ENCODE measurements at places on chromosomes 3 and 15.
A peak's percentile ranks its signal among the peaks of the same experiment; 100 is the strongest.

- DNase-seq = peak; percentile 19
Observed at GRCh38 chr3:152508705-152509104, 240.0 kb downstream of the MBNL1 start.

DNA sequence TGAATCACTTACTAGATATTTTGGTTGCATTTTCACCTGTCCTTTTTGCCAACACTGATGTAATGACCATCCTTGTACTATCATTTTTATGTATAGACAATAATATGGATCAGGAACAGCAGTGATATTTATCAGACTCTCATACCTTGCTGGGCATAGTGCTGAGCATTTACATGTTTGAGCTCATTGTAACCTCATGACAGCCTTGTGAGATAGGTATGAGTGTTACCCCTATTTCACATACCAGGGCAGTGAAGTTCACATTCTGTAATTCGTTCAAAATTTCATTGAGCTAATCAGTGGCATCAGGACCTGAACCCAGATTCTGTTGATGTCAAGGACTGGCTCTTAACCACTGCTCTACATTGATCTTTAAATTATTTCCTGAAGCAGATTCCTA, 221.5 kb upstream of the TBL1XR1 start:
- DNase-seq = no peak

DNA sequence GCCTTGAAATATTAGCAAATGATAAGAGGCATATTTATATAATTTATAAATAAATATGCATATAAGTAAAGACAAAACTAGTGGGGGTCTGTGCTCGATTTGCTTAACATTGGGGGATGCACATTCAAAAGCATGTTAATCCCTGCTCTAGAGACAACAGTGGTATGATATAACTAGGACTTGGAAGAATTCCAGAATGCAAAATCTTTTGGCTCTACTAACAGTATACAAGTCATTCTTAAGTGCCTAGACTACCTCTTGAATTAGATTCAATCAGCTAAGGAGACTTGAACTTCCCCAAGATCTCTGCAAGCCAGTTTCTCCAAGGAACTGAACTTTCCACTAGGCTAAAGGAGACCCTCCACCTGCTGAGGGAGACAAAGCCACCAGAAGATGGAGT, 282.7 kb upstream of the RORA start:
- DNase-seq = no peak

- DNase-seq = no peak
Observed at GRCh38 chr3:88443066-88443465, 293.3 kb downstream of the C3orf38 start.

GRCh38 chr3:119643528-119643927, 16.9 kb downstream of the POPDC2 start:
- DNase-seq = no peak

- no peak for DNase-seq
Observed at GRCh38 chr3:25648925-25649830, 15.5 kb downstream of the TOP2B start.

DNA sequence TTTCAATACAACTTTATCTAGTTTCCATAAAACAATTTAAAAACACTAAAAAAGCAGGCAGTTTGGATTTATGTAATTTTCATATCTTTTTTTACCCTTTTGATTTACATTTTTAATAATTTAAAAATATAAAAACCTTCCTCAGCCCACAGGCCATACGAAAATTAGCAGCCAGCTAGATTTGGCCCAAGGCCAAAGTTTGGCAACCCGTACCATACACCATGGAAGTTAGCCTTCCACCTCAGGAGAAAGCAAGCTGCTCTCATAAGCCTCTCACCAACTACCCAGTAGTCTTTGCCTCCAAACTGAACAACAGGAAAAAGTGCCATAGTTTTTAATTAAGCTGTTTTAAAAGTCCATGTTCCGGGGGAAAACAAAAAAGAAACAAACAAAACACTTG, 107.3 kb upstream of the TRIM42 start:
- DNase-seq = no peak

DNA sequence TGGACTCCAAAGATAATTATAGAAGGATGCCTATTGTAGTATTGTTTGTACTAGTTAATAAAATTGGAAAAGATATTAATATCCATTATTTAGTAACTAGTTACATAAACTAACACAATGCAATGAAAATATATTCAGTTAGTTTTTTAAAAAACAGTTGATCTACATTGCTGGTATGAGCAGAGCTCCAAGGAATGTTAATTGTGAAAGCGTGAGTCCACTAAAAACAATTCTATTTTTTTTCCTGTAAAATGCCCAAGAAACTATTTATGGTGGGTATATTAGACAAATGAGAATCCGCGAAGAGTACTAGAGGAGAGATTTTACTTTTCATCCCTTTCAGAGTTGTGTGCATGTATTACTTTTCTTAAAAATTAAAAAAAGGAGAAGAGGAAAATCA, 104.3 kb downstream of the MCTP2 start:
- no peak for DNase-seq

DNA sequence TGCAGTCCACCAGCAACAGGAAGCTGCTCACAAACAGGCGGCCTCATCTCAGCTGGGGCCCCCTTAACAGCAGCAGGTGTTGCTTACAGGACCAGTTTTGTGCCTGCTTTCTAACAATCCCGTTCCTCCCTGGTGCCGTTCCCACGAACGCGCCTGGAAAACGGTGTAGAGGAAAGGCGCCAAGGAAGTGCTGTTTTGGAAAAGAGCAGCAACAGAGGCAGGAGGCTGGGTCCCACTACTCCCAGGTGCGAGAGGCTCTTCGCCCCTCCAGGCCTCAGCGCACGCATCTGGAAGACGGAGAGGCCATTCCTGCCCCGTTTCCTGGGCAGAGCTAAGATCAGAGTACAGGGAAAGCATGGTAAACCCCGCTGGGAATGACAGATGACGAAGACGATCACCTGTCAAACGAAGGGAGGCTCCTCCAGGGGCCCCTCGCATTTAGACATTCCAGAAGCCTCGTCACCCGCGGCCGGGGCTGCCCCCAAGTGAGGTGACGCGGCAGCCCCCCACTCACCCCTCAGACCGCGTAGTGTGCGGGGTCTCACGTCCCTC, 603 bp downstream of the SCAPER start:
- peak; percentile 47 for DNase-seq

DNA sequence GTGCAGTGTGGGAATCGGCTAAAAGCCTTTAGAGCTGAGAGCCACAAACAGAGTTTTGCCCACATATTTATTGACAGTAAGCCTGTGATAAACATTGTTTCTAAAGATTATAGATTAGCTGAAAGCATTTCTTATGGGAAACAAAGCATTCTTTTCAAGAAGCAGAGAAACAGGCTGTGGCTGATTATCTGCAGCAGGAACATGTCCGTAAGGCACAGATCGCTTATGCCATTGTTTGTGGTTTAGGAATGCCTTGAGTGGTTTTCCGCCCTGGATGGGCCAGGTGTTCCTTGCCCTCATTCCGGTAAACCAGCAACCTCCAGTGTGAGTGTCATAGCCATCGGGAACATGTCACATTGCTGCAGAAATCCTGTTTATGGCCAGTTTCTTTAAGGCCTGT, 12.5 kb downstream of the XYLB start:
- DNase-seq = no peak

- DNase-seq = peak; percentile 11
Observed at GRCh38 chr3:146532406-146532805, 12.0 kb downstream of the PLSCR1 start.

- DNase-seq = no peak
Observed at GRCh38 chr3:119950666-119951325, 143.5 kb downstream of the GSK3B start.

GRCh38 chr15:89123181-89123525, 34.9 kb downstream of the ABHD2 start:
- DNase-seq = no peak

DNA sequence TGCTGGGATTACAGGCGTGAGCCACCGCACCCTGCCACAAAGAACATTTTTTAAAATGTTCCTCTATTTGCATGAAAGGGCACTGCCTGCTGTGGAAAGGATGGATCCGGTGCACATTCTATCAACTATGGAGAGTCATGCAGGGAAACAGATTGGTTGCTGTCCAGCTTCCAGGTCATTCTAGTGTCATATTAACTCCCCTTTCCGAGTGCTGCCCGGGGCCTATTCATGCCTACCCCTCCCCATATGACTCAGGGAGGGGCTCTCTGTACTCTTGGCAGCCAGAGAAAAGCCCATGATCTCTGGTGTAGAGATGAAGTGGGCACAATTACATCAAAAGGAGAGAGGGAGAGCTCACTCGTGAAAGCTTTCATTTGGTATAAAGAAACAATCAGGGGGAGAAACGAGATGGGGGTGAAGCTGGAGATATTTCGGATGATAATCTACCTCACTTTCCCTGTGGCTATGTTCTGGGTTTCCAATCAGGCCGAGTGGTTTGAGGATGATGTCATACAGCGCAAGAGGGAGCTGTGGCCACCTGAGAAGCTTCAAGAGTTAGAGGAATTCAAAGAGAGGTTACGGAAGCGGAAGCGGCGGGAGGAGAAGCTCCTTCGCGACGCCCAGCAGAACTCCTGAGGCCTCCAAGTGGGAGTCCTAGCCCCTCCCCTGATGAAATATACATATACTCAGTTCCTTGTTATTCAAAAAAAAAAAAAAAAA, 16.1 kb upstream of the AHSG start:
- DNase-seq = no peak

GRCh38 chr3:159536876-159537275, 451.8 kb upstream of the IL12A start:
- DNase-seq = no peak

- DNase-seq = no peak
Observed at GRCh38 chr3:105801397-105801796, 67.4 kb downstream of the CBLB start.

- no peak for DNase-seq
Observed at GRCh38 chr3:120407508-120408287, 43.1 kb downstream of the FSTL1 start.
